ENCODE measurements at places on chromosomes 16 and 17.

DNA sequence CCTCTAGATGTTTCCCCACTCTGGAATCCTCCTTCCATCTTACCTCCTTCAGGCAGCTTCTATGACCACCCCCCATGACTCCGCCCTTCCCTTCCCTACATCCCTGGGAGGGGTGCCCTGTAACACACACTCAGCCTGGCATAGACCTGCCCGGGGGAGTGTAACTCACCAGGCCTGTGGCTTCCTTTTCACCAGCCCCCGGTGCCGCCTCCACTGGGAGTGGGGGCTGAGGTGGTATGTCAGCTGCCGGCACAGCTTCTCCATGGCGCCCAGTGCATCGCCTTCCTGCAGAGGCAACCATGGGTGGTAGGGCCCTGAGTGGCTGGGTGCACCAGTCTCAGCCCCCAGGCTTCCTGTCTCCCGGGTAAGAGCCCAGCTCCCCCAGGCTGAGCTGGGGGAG is 32.3 kb downstream of the TRPV2 start:
- DNase-seq = no peak

- no peak for DNase-seq
Observed at GRCh38 chr16:47806309-47806847, 345.2 kb downstream of the PHKB start.

DNA sequence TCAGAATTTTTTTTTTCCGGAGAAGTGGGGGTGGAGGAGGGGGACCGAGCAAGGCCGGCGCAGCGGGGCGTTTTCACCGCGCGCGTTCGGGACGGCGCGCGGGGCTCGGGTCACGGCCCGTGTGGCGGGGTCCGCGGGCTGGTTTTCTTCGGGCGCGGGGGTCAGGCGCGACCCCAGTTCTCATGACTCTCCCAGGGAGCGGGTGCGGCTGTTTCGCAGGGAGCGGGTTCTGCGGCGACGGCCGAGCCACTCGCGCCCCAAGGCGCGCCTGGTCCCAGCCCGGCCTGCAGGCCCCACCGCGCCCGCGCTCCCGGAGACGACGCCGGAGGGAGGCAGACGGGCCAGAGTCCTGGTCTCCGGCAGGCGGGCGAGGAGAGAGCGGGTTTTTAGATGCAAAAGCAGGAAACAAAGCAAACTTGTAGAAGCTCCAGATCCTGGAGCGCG is 1.0 kb downstream of the BAHCC1 start:
- DNase-seq = peak; percentile 21

DNA sequence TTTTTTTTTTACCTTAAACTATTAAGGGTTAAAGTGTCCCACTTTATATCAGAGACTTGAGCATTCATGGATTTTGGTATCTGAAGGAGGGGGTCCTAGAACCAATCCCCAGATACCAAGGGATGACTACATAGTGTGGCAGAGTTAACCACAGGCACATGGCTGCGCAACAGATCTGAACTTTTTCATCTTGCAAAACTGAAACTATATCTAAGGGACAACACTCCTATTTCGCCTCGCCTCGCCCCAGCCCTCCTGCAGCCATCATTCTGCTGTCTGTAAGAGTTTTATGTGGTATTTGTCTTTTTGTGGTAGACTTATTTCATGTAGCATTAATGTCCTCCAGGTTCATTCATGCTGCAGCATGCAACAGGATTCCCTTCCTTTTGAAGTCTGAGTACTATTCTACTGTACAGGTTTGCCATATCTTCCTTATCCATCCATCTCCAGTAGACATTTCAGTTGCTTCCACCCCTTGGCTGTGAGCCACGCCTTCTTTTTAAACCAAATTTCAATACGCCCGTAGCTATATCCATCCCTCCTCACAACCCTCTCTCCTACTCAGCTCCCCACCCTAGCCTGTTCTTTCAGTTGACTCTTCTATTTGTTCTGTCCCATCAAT is 53.2 kb downstream of the AMFR start:
- peak; percentile 41 for DNase-seq

DNA sequence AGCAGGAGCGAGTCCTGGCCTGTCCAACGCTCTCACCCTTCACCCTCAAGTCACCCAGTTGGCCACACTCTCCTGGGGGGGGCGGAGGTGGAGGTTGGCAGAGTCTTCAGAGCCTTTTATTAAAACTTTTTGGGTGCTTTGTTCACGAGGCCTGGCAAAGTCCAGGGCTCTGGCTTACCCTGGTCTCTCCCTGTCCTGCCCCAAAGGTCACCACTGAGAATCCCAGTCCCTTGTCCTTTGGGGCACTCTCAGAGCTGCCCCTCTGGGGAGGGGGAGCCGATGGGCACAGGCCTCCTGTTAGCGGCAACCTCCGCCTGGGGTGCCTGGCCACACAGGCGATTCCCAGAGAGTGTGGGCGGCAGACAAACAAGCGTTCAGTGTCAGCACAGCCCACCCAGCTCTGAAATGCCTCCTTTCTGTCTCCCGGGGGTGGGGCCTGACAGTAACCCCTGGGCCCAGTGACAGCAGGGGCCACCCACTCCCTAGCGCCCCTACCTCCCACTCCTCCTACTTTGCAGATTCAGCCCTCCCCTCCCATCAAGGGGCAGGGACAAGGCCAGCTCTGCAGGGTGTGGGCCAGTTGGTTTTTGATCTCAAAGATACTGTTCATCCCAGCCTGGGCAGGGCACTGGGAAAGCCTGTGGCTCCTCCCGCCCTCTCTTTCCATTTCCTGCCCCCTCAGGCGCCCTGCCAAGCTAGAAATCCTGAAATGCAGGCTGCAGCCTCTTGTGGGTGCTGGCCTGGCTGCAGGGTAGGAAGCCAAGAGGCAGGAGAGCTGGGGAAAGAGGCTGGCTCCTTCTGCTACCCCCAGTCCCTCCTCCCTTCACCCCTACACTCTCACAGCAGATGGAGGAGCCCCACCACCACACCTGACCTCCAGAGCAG is 36.6 kb upstream of the EMP2 start:
- DNase-seq = peak; percentile 61

- DNase-seq = no peak
Observed at GRCh38 chr17:67751101-67752074, 33.7 kb downstream of the NOL11 start.

DNA sequence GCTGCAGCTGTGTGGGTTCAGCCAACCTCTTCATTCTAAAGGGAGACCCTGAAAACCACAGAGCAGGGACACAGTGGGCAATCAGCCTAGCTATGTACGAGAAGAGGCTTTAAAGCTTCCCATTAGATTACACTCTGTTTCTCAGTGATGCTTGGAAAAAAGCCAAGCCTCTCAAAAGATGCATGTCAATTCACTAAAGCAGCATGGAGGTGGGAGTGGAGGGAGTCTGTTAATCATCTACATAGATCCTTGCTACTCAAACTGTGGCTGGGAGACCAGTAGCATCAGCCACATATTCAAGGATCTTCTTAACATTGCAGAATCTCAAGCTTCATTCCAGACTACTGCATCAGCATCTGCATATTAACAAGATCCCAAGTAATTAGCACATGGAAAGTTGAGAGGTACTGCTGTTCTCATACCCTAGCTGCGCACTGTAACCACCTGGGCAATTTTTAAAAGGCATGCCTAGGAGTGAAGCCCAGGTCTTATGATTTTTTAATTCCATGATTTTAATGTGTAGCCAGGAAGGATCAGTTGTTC is 305.9 kb downstream of the PMP22 start:
- DNase-seq = no peak

- DNase-seq = peak; percentile 29
Observed at GRCh38 chr17:9162275-9162985, 141.1 kb downstream of the NTN1 start.

- peak; percentile 76 for DNase-seq
Observed at GRCh38 chr16:14489460-14489859, 140.6 kb downstream of the PARN start.

- DNase-seq = no peak
Observed at GRCh38 chr16:9971907-9972306, 210.3 kb downstream of the GRIN2A start.

- peak; percentile 59 for DNase-seq
Observed at GRCh38 chr17:37650419-37651003, 7.3 kb upstream of the DDX52 start.

GRCh38 chr17:4502466-4503154 is 3.9 kb downstream of the SPNS2 start:
- DNase-seq = no peak

- DNase-seq = no peak
Observed at GRCh38 chr17:74950207-74950606, 14.5 kb downstream of the OTOP3 start.

DNA sequence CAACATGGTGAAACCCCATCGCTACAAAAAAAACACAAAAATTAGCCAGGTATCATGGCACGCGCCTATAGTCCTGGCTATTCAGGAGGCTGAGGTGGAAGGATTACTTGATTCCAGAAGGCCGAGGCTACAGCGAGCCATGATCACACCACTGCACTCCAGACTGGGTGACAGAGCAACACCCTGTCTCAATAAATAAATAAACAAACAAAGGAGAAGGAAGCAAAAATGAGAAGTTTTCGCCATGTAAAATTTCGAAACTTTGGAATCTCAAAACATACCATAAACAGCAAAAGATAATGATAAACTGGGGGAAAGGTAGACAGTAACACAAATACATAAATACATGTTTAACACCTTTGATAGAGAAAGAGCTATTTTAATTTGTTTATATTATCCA is 130.9 kb downstream of the ZFHX3 start:
- no peak for DNase-seq

DNA sequence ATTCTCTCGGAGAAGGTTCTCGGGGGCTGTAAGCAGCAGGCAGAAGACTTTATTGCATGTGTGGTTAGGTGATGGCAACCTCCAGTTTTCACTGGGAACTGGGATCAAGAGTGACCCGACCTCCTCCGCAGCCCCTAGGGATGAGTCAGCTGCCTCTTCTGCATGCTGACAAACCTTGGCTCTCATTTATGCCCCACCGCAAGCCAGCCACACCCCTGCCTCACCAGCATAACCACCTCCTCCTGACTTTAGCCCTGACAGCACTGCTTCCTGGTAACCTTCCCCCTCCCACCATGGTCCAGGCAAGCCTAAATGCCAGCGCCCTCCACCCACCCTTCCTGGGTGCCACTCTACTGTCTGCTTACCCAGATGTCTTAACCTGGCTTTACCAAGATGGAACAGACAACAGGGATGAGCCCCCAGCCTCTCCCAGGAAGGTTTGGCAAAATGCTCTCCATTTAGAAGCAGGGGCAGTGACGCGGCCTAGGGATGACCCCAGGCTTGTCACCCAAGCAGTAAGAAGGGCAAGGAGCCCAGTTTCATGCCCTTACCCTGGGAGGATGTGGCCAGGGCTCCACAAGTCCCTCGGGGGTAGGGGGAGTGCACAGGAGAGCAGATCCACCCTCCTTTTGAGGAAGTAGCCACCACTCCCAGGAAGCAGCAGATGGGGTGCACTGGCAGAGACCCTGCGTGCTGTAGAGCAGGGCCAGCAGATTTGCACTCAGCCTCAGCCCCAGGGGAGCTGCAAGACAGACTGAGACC is 73.5 kb downstream of the GOSR1 start:
- peak; percentile 23 for DNase-seq

- DNase-seq = no peak
Observed at GRCh38 chr17:73262676-73263642, 1.3 kb upstream of the CPSF4L start.

DNA sequence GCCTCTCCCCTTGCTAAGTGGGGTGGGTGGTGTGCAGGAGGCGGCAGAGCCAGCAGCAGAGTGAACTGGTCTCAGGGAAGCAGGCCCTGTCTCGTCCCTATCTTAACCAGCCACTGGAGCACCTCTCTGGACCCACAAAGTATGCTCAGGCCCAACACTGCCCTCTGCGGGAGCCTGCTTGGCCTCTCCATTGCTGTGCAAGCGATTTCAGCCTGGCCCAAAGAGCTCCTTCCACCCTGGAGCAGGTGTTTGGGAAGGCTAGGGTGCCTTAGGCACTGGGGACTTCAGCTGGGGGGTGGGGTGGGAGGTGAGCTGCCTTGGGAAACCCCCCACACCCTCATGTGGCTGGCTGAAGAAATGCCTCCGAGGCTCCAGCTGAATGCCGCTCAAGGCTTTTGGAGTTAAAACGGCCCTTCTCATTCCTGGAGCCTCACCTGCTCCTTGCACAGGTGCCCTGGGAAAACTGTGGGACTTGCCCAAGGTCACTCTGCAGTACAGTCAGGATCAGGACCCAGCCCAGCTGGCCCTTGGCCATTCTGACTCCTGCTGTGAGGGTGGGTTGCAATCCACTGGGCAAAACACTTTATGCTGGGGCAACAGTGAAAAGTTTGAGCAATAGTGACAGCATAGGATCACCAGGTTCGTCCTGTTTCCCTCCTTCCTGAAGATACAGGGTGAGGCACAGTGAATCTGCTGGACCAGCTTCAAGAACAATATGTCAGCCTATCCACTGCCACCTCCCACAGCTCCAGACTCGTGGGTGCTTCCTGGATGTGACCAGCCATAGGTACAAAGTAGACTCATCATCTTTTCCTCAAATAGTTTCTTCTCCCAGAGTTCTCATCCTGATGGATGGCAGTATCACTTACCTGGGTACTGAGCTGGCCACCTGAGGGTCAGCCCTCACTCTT is 5.9 kb upstream of the UBE2O start:
- DNase-seq = peak; percentile 85

DNA sequence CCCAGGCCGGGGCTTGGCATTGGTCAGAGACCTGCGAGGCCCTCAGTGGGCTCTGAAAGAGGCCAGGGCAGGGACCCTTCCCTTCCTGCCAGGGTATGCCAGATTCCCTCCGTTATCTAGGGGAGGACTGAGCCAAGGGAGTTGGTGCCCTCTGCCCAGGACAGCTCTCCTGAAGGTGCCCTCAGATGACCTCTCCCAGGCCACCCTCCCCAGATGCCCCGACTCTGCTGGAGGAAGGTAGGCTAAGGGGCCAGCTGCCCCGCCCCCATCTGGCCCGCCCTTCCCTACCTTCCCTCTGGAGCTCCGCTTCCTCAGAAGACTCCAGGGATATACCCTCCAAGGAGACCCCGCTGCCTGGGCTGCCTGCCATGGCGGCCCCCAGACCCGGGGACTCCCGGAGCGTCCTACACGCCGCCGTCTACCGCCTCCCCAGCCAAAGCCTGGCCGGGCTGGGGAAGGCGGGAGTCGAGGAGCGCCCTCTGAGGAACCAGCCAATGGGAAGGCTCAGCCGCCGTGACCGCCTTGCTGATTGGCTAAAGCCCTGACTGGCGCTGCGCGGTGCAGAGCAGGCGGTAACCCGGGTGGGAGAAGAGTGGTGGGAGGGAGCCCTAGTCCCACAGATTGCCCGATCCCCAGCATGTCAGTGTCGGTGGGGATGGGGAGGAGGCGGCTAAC is 7.0 kb downstream of the MPP2 start:
- DNase-seq = peak; percentile 91

GRCh38 chr17:28018439-28019070 is 23.9 kb upstream of the NLK start:
- DNase-seq = no peak

- no peak for DNase-seq
Observed at GRCh38 chr16:88855176-88855575, 1.6 kb downstream of the GALNS start.

Data from hematopoietic multipotent progenitor cell treated with erythropoietin and hydrocortisone succinate and interleukin-3 and kit ligand, for 6 days (in vitro differentiated cells).